Suppressor macrophage treated with lipopolysaccharide for 4 hours (primary cell): ENCODE measurements at places on chromosomes 12 and 14.
A peak's percentile ranks its signal among the peaks of the same experiment; 100 is the strongest.

GRCh38 chr14:96102081-96102856, 63.1 kb downstream of the C14orf132 start:
- DNase-seq: no peak

- DNase-seq: no peak
Observed at GRCh38 chr14:104098272-104099095, 13.0 kb downstream of the ASPG start.

DNA sequence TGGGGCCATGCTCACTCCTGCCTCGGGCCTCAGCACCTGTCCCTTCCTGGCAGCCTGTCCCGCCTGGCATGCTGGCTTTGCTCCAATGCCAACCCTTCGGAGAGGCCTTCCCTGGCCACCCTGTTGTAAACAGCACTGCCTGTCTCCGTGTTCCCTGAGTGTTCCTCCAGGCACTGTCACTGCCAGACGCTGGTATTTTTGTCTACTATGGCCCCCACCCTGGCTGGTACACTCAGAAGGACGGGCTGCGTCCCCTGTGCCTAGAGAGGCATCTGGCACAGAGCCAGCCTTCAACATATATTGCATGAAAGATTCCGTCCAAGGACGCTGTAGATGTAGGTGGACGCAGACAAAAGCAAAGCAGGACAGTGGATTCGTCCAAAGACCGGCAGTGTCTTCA, 2.7 kb upstream of the ASPG start:
- DNase-seq: no peak

GRCh38 chr12:26648066-26648465, 184.9 kb downstream of the ITPR2 start:
- no peak for DNase-seq

DNA sequence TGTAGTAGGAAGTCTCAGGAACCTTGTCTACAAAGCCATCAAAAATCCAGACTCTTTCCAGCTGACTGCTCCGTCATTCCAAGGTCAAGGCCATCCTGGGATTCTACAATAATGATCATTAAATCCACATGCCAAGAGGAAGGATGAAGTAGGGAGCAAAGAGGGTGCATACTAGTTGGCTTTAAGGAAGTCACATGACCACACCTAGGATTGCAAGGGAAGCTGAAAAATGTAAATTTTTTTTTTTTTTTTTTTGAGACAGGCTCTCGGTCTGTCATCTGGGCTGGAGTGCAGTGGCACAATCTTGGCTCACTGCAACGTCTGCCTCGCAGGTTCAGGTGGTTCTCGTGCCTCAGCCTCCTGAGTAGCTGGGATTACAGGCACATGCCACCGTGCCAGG, 7.3 kb upstream of the MRPL42 start:
- DNase-seq: no peak

DNA sequence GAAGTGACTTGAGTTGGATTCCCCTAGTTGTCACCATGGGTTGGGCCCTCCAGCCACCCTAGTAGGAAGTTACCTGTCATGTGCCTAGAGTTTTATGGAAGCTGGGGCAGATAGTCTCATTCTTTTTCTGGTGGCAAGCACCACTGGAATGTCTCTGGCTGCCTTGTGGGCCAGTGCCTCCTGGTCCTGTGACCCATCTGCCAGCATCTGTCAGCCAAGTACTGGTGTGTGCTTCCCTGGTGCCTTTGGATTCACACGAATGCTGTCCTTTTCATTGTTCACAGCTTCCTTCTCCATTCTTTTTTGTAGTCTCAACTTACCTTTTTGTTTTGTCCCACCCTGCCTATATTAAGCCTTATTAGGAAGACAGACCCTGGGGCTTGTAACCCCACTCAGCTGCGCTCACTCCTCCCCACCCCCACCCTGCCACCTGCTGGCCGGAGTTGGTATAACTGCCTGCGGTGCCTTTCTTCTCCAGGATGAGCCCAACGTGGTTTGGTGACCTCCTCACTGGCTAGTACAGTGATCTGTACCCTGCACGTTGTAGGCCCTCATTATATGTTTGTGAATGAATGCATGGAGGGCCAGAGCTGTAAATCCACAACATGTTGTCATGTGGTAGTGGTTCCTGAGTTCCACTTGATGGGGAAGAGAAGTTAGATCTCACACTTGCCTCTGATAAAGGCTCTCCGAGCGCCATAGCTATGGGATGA, 125.7 kb downstream of the TSPAN9 start:
- DNase-seq: peak; percentile 66

- no peak for DNase-seq
Observed at GRCh38 chr14:71536927-71537772, 395.1 kb upstream of the RGS6 start.
